Putamen (tissue), 1 donor: ENCODE measurements at places on chromosomes 11 and 22.

GRCh38 chr11:1598816-1599215 lies 722 bp upstream of the KRTAP5-2 start:
- DNase-seq = no peak

- DNase-seq = peak; percentile 88
Observed at GRCh38 chr11:73795925-73796632, 8.4 kb downstream of the MRPL48 start.

GRCh38 chr22:43825651-43826050 lies 13.5 kb upstream of the EFCAB6 start:
- DNase-seq = no peak

DNA sequence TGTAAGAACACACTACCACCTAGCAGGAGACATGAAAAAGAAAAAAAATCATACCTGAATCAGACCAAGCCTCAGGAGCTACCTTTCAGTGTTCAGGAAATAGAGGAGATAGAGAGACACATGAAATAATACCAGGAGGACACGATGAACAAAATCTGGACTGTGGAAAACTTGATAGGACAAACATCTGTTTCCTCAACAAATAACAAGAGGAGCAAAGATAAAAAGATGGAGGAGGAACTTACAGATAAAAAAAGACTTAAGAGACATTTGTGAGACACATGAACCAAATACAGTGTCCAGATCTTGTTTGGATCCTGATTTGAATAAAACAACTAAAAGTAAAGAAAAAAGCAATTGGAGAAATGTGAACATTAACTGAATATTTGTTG lies 12.4 kb upstream of the KCNE3 start:
- no peak for DNase-seq

- DNase-seq = no peak
Observed at GRCh38 chr11:111733016-111733415, 33.2 kb downstream of the PPP2R1B start.

DNA sequence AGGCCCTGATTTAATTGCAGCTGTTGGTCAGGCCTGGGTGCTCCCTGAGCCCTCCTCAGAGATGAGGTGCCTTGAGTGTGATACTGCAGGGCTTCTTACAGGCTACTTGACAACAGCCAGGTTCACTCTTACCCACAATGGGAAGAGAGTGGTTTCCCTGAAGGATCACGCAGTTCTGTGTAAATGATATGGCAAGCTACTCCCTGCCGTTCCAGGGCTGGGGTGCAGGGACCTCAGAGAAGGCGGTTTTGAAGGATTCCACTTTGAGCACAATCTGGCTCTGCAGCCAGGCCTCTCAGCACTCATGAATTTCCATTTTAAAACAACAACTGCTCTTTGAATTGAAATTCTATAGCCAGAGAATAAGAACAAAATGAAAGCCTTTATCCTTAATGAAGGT lies 92.9 kb downstream of the SLC17A6 start:
- no peak for DNase-seq

DNA sequence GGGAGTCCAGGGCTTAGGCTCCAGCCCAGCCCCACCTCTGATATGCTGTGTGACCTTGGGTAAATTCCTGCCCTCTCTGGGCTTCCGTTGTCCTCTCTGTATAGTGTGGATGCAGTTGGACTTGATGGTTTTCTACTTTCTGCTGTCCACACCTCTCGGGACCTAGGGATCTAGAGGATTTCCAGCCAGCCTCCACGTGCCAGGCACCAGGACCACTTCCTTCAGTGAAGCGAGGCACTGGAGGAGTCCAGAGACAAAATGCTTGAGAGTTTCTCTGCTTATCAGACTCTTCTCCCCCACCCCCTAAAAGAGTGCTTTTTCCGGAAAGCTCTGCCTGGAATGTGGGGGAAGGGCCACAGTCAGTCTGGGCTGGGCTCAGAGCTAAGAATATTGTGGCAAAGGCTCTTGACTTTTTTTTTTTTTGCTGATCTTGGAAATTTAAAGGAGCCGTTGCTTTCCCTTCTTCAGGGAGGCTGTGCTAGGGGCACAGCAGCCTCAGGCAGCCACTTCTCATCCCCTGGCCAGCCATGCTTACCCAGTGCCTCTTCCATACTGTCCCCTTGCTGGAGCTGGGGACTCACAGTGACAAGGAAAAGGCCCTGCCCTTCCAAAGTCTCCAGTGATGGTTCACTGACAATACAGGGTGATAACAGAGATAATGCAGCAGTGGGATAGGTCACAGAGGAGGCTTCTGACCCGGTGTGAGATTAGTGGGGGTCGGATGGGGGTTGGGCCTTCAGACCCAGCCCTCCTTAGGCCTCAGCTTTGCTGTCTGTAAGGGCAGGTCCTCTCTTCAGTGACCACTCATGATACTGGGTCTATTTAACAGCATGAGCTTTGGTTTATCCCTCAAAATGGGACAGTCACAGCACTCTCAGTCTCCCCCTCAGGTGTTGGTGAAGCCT lies 2.9 kb upstream of the SERPINH1 start:
- DNase-seq = no peak

DNA sequence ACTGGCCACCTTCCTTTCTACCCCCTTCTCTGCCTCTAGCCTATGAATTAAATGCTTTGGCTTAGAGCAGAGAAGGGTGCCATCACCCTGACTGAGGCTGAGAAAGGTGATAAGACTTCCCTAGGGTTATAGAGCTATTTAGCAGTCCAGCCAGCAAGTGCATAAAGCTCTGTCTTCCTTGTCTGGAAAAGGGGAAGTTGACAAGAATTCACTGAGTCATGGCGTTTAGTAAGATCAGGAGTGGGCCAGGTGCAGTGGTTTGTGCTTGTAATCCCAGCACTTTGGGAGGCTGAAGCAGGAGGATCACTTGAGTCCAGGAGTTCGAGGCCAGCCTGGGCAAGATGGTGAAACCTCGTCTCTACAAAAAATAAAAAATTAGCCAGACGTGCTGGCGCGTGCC lies 63.1 kb downstream of the LHFPL7 start:
- DNase-seq = no peak

- DNase-seq = no peak
Observed at GRCh38 chr11:14623036-14623435, 20.6 kb upstream of the PDE3B start.

DNA sequence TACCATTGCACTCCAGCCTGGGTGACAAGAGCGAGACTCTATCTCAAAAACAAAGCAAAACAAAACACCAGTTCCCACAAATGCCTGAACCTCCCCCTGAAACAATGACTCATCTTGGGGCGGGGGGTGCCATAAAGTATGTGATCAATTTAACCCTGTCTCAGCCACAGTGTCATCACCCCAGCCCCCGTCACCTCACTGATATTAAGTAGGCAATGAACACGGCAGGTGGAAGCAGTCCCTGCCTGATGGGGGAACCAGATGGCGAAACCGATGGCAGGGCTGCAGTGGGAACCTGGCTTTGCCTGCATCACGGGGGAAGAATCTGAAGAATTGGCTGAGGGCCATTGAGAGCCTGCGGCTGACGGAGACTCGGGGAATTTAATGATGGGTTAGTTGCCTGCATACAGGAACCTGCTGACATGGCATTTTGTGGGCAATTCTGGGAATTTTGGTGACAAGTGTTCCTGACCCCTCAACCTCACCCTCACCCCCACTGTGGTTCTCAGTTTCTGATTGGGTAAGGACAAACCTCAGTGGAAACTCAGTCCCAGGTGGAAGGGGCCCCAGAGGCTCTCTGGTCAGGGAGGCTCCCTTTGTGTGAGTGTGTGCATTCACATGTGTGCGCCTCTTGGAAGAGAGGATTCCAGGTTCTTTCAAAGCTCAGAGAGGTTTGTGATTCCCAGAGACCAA lies 39.1 kb upstream of the SHISAL1 start:
- DNase-seq = no peak

DNA sequence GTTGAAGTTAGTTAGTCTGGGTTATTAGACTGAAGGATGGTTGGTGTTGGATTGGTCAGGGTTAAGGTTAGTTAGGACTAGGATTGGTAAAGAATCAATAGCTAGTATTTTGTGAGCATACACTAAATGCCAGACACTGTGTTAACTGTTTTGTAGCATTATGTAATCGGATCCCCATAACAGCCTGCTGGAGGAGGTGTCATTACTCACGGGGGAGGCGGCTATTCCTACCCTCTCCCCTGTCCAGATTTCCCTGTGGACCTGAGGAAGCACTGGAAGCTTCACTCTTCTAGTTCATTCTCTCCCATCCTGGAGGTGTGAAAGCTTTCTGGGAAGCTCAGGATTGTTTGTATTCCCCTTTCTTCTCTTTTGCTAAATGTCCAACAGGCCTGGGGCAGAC lies 40.5 kb upstream of the KCNJ11 start:
- DNase-seq = no peak

- no peak for DNase-seq
Observed at GRCh38 chr22:23517804-23518375, 62.2 kb downstream of the IGLL1 start.

DNA sequence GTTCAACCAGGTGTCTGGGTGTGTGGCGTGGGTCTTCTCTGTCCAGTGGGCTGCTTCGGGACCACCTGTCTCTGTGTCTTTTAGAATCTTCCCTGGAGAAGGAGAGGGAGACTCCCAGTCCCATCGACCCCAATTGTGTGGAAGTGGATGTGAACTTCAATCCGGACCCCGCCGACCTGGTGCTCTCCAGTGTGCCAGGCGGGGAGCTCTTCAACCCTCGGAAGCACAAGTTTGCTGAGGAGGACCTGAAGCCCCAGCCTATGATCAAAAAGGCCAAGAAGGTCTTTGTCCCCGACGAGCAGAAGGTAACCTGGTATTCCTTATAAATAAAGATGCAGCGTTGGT lies 12.2 kb downstream of the TEF start:
- DNase-seq = no peak
